ENCODE measurements at places on chromosomes 13 and 19. TPM values are rescaled to one million over a fixed set of nuclear protein-coding genes. Genes with fewer than 3 reads are reported as not detected.

OR7C2 gene
- total RNA-seq: not detected

SLC46A3 gene
- total RNA-seq: 3.3 TPM

ZNF266 gene
- 26.5 TPM for total RNA-seq

PRSS57 gene
- not detected for total RNA-seq

TPP2 gene
- total RNA-seq: 58.6 TPM

NCCRP1 gene
- not detected for total RNA-seq

ZNF610 gene
- not detected for total RNA-seq

ZNF581 gene
- total RNA-seq: 52.7 TPM

OR7D2 gene
- 0.10 TPM for total RNA-seq

GNA15 gene
- 8.8 TPM for total RNA-seq

ZNF577 gene
- 4.8 TPM for total RNA-seq

ZNF829 gene
- total RNA-seq: 4.3 TPM

RNF225 gene
- total RNA-seq: 3.2 TPM

ICAM3 gene
- total RNA-seq: 62.3 TPM

ZNF841 gene
- 8.7 TPM for total RNA-seq

TMEM145 gene
- total RNA-seq: not detected

CLEC17A gene
- 1.3 TPM for total RNA-seq

FUT6 gene
- total RNA-seq: not detected
